ENCODE measurements at places on chromosomes 4 and X.
A peak's percentile ranks its signal among the peaks of the same experiment; 100 is the strongest.

GRCh38 chr4:93764639-93765246 is 63.8 kb upstream of the ATOH1 start:
- peak; percentile 36 for DNase-seq

DNA sequence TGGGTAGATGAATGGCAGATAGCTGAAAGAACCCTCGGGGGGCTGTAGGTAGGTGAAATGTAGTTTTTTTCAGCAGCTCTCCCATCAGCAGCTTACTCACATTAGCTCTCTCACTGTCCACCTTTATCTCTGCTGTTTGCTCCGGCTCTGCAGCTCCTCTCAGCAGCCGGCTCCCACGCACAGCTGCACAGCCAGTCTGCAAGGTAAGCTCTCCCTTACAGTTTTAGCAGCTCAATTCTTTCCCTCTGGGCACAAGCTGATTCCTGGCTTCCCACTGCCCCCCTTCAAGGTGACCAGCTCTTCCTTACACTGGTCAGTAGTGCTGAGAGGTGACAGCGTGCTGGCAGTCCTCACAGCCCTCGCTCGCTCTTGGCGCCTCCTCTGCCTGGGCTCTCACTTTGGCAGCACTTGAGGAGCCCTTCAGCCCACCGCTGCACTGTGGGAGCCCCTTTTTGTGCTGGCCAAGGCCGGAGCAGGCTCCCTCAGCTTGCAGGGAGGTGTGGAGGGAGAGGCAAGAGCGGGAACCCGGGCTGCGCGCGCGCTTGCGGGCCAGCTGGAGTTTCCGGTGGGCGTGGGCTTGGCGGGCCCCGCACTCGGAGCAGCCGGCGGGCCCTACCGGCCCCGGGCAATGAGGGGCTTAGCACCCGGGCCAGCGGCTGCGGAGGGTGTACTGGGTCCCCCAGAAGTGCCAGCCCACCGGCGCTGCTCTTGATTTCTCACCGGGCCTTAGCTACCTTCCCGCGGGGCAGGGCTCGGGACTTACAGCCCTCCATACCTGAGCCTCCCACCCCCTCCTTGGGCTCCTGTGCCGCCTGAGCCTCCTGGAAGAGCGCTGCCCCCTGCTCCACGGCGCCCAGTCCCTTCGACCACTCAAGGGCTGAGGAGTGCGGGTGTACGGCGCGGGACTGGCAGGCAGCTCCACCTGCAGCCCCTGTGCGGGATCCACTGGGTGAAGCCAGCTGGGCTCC is 393.6 kb downstream of the CENPC start:
- no peak for DNase-seq

- no peak for DNase-seq
Observed at GRCh38 chr4:172497321-172497720, 671.3 kb upstream of the GALNT7 start.

GRCh38 chr4:167784826-167785225 is 307.5 kb upstream of the ANXA10 start:
- no peak for DNase-seq

- DNase-seq: no peak
Observed at GRCh38 chrX:24575496-24575895, 71.7 kb downstream of the PCYT1B start.

GRCh38 chr4:10571909-10572308 is 112.7 kb downstream of the CLNK start:
- DNase-seq: peak; percentile 23

DNA sequence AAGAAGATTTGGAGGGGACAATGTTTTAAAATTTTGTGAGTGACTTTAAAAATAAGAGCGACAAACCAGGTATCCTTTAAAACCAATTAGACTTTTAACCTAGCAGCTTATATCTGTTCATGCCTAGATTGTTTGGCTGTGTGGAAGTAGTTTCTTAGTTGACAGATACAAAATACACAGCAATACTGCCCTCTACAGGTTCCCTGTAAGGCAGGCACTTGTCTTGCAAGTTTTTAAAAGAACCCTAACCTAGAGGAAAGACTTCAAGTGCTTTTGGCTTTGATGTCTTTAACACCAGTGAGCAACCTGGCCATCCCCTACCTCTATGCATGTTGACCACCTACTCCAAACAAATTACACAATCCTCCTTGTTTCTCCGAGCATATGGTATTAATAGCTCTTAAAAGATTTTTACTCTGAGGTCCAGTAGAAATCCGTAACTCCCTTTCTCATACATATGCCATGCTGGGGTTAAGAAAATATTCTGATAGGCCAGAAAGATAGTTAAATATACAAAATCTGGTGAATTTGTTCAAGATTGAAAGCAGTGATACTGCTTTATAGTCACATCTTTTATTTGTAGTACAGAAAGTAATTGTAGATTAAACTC is 273.0 kb downstream of the ARHGAP24 start:
- peak; percentile 88 for DNase-seq

GRCh38 chr4:92307181-92307580 is 3.4 kb downstream of the GRID2 start:
- DNase-seq: no peak

DNA sequence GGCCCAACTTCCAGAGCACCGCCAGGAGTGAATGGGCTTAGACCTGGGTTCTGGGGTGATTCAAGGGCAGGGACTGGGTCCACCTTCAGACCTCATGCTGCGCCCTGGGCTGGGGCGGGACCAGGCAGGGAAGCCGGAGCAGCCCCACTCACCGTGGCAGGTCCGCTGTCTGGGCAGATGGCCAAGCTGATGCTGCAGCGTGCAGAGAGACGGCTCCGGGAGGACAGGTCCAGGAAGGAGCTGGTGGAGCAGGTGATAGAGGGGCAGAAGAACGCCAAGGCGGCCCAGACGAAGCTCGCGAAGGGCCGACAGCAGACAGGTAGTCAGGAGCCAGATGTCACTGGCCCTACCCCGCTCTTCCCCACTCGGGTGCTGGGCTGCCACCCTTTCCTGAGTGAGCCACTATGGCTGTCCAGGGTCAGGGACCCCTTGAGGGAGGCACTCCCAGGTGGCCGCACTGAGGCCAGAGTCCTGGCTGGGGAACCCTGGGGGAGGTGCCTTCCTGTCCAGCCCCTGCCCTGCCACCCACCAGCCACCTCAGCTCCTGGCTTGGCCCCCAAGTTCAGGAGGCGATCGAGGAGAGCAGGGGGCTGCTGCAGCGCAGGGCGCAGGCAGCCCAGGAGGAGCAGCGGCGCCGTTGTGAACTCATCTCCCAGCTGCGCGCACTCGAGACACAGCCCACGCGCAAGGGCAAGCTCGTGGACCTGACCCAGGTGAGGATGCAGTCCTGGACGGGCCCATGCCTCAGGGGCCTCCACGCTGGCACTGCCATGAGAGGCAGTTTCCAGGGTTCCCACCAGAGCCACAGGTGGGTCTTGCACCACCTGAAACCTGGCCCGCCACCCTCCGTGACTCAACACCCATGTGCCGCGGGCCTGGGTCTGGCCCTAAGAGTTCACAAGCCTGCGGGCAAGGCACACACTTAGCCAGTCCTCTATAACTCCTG is 10.1 kb upstream of the RNF4 start:
- no peak for DNase-seq

DNA sequence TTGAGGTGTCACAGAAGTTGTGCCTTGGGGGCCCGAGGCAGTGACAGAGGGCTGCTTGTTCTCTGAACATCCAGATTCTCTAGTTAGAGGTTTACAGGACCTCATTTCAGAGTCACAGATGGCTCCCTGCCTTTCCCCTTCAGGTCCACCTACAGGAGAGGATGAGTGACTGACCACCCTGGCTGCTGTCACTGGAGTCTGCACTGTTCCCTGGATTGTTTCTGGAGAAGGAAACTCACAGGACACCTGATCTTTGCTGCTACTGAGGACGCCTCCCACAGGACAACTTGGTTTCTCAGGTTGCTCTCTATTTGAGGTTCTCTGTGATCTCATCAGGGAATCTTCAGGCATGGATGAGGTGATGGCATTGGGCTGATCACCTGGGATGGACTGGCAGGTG is 58.3 kb downstream of the GPRIN3 start:
- no peak for DNase-seq

GRCh38 chr4:20096911-20097310 is 154.8 kb upstream of the SLIT2 start:
- no peak for DNase-seq
